Endothelial cell of umbilical vein (primary cell): ENCODE measurements at places on chromosomes 2 and 18. TPM values are rescaled to one million over a fixed set of nuclear protein-coding genes. Genes with fewer than 3 reads are reported as not detected.

DNA sequence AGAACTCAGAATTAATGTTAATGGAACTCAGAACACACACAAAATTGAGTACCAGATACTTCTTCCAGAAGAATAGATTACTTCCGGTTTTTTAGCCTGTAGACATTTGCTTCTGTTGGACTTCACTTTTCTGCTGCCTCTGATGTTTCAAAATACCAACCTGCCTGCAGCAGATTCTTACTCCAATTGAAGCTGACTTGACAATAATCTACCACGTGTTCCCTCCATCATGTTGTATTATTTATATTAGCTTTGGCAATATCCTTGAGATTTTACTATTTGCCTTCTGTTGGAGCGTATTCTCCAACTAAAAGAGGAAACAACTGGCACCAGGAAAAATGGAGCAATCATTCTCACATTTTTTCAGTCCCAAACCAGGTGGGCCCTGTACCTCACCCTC, 3.1 kb upstream of the GORASP2 start:
- DNase-seq = no peak
- H3K27ac ChIP-seq = no peak overlapping the region
- no peaks in the 10 kb centered on the region for H3K27me3 ChIP-seq
- H3K4me1 ChIP-seq = peaks cover 12% of the 10 kb centered on the region

DNA sequence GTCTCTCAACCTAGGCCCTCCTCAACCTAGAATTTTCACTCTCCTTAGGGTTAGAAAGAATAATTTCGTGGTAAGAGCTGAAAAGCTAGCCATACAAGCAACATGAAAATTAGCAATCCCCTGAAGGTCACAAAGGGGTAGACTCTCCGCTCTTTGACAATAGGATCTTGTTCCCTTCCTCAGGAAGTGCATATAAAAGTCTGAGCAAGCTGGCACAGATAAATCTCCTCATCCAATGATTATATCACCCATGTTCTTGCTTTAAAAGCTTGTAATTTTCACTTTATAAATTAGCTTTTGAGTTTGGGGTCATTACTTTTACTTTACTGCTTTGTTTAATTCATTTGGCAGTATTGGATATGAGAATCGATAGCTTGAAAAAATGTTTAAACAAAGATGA, 852.3 kb upstream of the CRIM1 start:
- peaks cover 38% of the 10 kb centered on the region for H3K4me1 ChIP-seq
- H3K4me3 ChIP-seq = no peak overlapping the region
- H3K36me3 ChIP-seq = no peaks in the 10 kb centered on the region
- H3K27me3 ChIP-seq = no peaks in the 10 kb centered on the region

GRCh38 chr2:223044092-223044836, 7.7 kb upstream of the KCNE4 start:
- peaks cover 14% of the 10 kb centered on the region for H3K4me1 ChIP-seq
- H3K27me3 ChIP-seq = no peaks in the 10 kb centered on the region
- no peaks in the 10 kb centered on the region for H3K36me3 ChIP-seq

DNA sequence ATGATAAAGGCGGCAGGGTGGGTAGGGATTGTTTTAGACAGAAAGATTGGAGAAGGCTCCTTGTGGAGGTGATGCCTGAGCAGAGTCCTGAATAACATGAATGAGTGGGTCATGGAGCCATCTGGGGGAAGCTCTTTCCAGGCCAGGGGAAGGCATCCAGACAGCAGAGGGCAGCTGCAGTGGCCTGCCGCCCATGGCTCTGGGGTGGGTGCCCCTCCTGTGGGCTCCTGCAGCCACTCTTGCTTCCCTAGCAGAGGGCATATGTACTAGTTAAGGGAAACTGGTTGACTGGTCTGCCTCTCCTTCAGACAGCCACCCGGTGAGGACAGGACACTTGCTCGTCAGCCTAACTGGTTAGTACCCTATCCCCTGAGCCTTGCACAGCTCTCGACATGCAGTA, 46.5 kb upstream of the SLC1A4 start:
- H3K27ac ChIP-seq = no peak overlapping the region
- peaks cover 20% of the 10 kb centered on the region for H3K27me3 ChIP-seq
- H3K4me1 ChIP-seq = no peaks in the 10 kb centered on the region
- no peaks in the 10 kb centered on the region for H3K36me3 ChIP-seq
- no peak for DNase-seq

DNA sequence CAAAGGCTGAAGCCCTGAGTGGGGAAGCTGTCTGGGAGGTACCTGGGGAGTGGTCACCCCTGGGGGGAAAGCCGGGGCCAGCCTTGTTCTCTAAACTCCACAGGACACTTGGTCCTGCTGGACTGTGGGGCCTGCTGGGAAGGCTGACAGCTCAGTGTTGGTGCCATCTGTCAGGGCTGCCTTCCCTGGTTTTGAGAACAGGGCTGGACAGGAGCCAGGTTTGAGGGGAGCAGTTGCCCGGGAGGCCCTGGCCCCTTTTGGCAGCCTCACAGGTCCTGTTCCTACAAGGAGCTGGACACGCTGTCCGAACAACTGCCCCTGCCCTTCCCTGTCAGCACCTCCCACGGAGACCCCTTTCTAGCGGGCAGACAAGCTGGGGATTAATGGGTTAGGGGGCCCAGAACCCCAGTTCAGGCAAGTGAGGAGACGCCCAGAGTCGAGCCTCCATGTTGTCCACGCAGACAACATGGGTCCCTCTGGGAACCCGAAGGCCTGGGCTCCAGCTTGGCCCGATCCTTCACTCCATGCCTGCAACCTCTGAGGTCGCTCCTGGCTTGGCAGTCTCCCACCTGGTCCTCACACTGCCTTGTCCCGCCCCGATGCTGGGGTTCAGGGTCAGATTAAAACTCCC, 40.8 kb downstream of the ATOH8 start:
- no peak for DNase-seq
- H3K4me1 ChIP-seq = peaks cover 25% of the 10 kb centered on the region
- H3K27me3 ChIP-seq = no peaks in the 10 kb centered on the region
- no peak overlapping the region for H3K4me3 ChIP-seq

DNA sequence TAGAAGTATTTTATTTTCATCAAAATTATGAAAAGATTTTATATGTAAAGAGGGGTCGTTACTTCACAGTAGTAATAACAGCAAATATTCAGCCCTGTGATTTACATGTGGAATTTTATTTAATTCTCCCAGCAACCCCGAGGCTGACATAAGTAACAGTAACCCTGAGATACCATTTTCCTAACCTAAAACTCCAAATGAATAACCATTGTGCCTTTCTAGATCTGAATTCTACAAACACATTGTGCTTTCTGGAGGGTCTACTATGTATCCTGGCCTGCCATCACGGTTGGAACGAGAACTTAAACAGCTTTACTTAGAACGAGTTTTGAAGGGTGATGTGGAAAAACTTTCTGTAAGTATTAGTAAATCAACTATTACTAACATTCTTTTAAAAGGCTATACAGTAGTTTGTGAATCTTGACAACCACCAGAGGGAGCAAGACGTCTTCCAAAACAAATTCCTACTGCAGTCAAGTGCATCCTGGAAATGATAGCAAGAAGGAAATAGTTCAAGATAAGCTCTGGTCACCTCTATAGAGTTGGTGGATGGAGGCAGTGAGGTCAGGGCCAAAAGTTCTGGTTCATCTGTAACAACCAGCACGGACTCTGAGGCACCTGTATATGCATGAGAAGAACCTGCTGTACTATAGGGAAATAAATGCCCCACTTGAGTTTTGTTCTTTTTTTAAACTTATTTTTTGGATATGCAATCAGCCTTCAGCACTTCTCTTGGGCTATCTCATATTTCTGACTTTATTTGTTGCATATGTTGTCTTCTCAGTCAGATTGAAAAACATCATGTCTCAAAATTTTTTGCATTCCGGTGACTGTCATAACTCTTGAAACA, 37.4 kb downstream of the ACTR2 start:
- H3K36me3 ChIP-seq = peaks cover 17% of the 10 kb centered on the region
- H3K4me1 ChIP-seq = peaks cover 2% of the 10 kb centered on the region
- no peak overlapping the region for H3K4me3 ChIP-seq

DNA sequence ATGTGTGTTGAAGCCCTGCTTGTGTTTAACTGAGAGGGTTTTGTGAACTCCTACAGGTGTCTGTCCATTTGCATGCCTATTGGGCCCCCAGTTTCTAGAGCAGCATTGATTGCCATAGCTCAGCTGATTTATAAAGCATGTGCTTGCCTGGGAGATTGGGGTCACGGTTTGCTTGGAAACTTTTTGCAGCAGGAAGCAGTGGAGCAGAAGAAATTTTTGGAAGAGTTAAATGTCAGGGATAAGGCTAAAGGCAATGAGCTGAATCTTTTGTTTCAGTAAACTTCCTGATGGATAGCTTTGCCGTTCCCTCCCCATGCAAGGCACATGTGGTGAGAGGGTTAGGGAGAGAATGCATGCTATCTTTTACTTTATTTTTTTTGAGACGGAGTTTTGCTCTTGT, 102.2 kb downstream of the PTPRM start:
- no peak overlapping the region for H3K27ac ChIP-seq
- H3K36me3 ChIP-seq = no peaks in the 10 kb centered on the region
- no peaks in the 10 kb centered on the region for H3K4me1 ChIP-seq
- no peak for DNase-seq

- H3K4me1 ChIP-seq = no peaks in the 10 kb centered on the region
- H3K4me3 ChIP-seq = no peak overlapping the region
- H3K27me3 ChIP-seq = no peaks in the 10 kb centered on the region
- no peak for DNase-seq
- H3K27ac ChIP-seq = no peak overlapping the region
Measured at GRCh38 chr2:239803766-239804115, 221.4 kb downstream of the NDUFA10 start.

GRCh38 chr2:215931256-215931903, 82.0 kb downstream of the MREG start:
- no peak overlapping the region for H3K27ac ChIP-seq
- peak; percentile 82 for DNase-seq
- no peaks in the 10 kb centered on the region for H3K4me1 ChIP-seq

GRCh38 chr2:174765576-174765975, 1.3 kb upstream of the CHRNA1 start:
- H3K4me1 ChIP-seq = peaks cover 23% of the 10 kb centered on the region
- no peak for DNase-seq
- no peak overlapping the region for H3K4me3 ChIP-seq
- no peaks in the 10 kb centered on the region for H3K36me3 ChIP-seq
- H3K27me3 ChIP-seq = no peaks in the 10 kb centered on the region

GRCh38 chr2:237614151-237614720, 13.2 kb upstream of the LRRFIP1 start:
- no peaks in the 10 kb centered on the region for H3K36me3 ChIP-seq
- H3K4me3 ChIP-seq = no peak overlapping the region
- no peaks in the 10 kb centered on the region for H3K27me3 ChIP-seq
- peak; percentile 49 for DNase-seq
- H3K4me1 ChIP-seq = peaks cover 54% of the 10 kb centered on the region

GRCh38 chr2:159609811-159610549, 6.4 kb downstream of the BAZ2B start:
- H3K4me1 ChIP-seq = peaks cover 35% of the 10 kb centered on the region
- no peaks in the 10 kb centered on the region for H3K27me3 ChIP-seq
- H3K4me3 ChIP-seq = no peak overlapping the region
- no peaks in the 10 kb centered on the region for H3K36me3 ChIP-seq
- no peak overlapping the region for H3K27ac ChIP-seq
- DNase-seq = no peak

DNA sequence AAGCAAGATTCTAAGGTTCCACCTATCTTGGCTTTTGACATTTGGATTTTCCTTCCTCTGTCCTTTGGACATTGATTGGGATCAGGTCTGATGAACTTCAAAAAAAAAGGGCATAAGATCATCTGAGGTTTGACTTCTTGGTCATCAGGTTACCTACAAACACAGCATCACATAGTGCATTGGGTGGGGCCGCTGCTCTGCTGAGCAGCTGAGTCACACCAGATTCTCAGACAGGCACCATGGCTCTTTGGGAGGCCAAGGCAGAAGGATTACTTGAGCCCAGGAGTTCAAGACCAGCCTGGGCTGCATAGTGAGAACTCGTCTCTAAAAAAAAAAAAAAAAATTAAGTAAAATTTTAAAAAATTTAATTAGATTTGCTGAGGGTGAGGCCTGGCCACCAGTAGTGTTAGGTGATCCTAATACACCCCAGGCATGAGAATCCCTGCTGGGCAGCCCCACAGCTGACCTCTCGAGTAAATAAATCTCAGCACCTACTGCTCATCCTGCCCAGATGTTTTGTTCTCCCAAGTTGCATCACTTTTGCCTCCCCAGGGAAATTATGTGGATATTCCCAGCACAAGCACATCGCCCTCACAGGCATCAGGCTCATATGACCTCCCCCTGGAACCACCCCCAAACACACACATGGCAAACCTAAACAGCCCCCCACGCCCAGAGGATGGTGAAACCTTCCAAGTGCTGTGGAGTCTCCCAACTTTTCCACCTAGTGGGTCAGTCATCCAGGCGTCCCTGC, 5.3 kb downstream of the MLPH start:
- no peaks in the 10 kb centered on the region for H3K4me1 ChIP-seq
- peaks cover 22% of the 10 kb centered on the region for H3K27me3 ChIP-seq
- no peak overlapping the region for H3K4me3 ChIP-seq
- no peak overlapping the region for H3K27ac ChIP-seq
- no peak for DNase-seq

DNA sequence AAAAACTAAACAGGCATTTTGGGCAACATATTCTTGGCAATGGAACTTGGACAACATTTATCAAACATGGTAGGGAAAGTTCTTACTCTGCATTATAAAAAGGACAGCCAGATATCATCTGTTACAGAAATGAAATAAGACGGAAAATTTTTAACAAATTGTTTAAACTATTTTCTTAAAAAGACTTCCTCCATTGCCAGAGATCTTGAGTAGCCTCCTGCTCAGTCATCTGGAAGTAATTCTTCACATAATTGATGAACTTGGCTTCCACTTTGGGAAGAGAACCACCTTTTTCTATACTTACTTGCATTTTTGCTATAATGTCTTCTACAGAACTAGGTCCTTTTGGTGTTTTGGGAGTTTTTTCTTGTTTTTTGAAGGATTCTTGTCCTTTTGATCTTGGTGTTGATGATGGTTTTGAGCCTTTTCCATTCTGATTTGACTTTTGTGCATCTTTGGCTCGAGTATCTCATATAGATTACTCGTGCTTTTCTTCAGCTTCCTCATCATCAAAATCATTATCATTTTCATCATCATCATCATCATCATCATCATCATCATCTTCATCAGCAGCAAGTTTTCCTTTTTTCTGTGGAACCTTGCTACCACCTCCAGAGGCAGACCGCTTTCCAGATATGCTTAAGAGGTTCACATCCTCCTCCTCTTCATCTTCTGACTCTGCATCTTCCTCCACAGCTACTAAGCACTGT, 66.2 kb downstream of the CD28 start:
- H3K36me3 ChIP-seq = no peaks in the 10 kb centered on the region
- no peak for DNase-seq
- no peak overlapping the region for H3K27ac ChIP-seq

- no peak overlapping the region for H3K4me3 ChIP-seq
- DNase-seq = no peak
- no peaks in the 10 kb centered on the region for H3K4me1 ChIP-seq
Measured at GRCh38 chr2:118992740-118993391, 50.9 kb downstream of the MARCO start.

TRIM43 gene
- total RNA-seq = not detected in 2 replicates

CGREF1 gene
- total RNA-seq = 4.0 and 5.8 TPM in 2 replicates

VIT gene
- total RNA-seq = 0.48 and 0.88 TPM in 2 replicates

SAG gene
- total RNA-seq = not detected in 2 replicates

CDK15 gene
- not detected in 2 replicates for total RNA-seq

ST8SIA5 gene
- 0.32 and 0.62 TPM in 2 replicates for total RNA-seq

PCARE gene
- total RNA-seq = not detected in 2 replicates

LYG2 gene
- total RNA-seq = not detected in 2 replicates

CHST9 gene
- not detected in 2 replicates for total RNA-seq

IL36B gene
- total RNA-seq = not detected in 2 replicates
